ENCODE measurements at places on chromosomes 1 and 21. TPM values are rescaled to one million over a fixed set of nuclear protein-coding genes. Genes with fewer than 3 reads are reported as not detected.
A peak's percentile ranks its signal among the peaks of the same experiment; 100 is the strongest.

- no peak for DNase-seq
- H3K27ac ChIP-seq = no peak overlapping the region
- peaks cover 63% of the 10 kb centered on the region for H3K4me1 ChIP-seq
Measured at GRCh38 chr1:204286831-204287421, 72.8 kb downstream of the PLEKHA6 start.

DNA sequence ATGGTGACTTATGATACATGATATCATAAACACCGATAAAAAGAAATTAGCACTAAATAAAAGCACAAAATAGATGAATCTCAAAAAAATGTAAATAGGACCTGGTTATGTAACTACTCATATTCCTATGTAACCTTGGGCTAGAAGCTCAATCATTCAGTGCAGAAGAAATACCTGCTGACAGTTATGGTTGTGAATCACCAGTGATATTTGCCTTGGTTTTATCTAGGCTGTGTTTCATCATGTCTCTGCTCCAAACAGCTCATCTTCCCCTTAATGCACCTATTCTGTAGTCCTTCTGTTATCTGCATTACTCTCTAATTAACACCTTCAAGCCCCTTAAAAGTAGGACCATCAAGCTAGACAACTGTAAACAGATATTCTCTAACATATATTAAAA is 16.3 kb upstream of the PIGC start:
- H3K4me1 ChIP-seq = peaks cover 4% of the 10 kb centered on the region
- no peaks in the 10 kb centered on the region for H3K36me3 ChIP-seq
- no peak overlapping the region for H3K4me3 ChIP-seq
- no peak for DNase-seq
- no peaks in the 10 kb centered on the region for H3K27me3 ChIP-seq

HCN3 gene
- total RNA-seq = 30.5 TPM

DNA sequence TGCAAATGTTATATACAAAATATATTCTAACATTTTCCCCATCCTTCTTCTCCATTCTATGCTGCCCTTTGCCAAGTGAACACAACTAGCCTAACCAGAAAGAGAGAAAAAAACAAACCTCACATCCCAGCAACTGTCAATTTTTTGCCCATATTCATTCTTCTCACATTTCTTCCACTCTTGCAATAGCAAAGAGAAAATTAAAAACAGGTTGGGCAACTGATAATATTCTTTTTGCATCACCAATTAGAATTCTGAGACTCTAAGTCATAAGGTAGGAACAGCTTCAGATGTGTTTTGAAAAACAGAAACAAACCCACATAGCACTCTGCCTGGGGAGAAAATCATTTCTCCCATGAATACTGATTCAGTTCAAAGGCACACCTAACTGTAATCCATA is 25.2 kb upstream of the EXO1 start:
- no peaks in the 10 kb centered on the region for H3K4me1 ChIP-seq
- H3K36me3 ChIP-seq = no peaks in the 10 kb centered on the region
- H3K4me3 ChIP-seq = no peak overlapping the region
- DNase-seq = no peak

DNA sequence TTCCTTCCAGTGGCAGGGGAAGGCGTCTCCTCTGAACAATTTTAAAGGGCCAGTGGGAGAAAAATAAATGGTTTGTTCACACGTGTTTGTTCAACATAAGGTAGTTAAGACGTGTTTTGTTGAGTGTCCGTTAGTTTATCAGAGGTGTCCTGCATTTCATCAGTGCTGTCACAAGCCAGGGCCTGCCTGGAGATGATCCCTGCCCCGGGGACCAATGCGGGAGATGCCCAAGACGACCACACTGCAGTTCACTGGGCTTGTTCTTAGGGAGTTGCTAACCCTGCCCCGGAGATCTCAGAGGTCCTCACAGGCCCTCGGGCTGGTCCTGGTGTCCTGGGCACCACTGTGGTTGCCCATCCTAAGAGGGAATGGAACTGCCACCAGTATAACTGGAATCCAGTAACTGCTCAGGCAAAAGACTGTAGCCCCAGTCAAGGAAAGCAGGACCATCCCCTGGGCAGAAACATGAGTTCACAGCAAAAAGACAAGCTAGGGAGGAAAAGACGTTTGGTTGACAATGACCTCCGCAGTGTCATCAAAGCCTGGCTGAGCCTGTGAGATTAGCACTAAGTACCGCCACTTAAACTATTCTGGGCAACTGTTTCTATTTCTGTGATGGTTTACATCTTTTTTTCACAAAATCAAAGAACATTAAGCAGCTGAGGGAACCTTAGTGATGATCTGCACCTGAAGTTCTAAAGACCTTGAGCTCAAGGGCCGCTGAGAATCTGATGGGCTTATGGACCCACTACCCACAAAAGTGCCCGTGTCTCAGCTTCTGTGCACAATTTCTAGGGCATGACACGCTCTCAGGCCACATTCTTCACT is 44.9 kb upstream of the LIN9 start:
- peaks cover 52% of the 10 kb centered on the region for H3K4me1 ChIP-seq
- peak overlapping the region; percentile 35 for H3K4me3 ChIP-seq
- H3K27me3 ChIP-seq = peaks cover 17% of the 10 kb centered on the region

GRCh38 chr1:205492774-205493173 is 11.7 kb upstream of the CDK18 start:
- H3K36me3 ChIP-seq = no peaks in the 10 kb centered on the region
- H3K27me3 ChIP-seq = peaks cover 2% of the 10 kb centered on the region
- peaks cover 15% of the 10 kb centered on the region for H3K4me1 ChIP-seq
- no peak overlapping the region for H3K27ac ChIP-seq

GRCh38 chr1:93616996-93617669 is 64.5 kb downstream of the BCAR3 start:
- peak overlapping the region; percentile 95 for H3K27ac ChIP-seq
- no peak for DNase-seq
- no peaks in the 10 kb centered on the region for H3K36me3 ChIP-seq

GRCh38 chr1:117646007-117646811 is 40.4 kb downstream of the TENT5C start:
- H3K4me3 ChIP-seq = no peak overlapping the region
- no peak for DNase-seq
- no peak overlapping the region for H3K27ac ChIP-seq
- no peaks in the 10 kb centered on the region for H3K4me1 ChIP-seq

GRCh38 chr1:240794046-240794843 is 182.3 kb upstream of the GREM2 start:
- H3K4me3 ChIP-seq = no peak overlapping the region
- DNase-seq = no peak
- peaks cover 1% of the 10 kb centered on the region for H3K4me1 ChIP-seq
- H3K27ac ChIP-seq = no peak overlapping the region

- no peak overlapping the region for H3K27ac ChIP-seq
- DNase-seq = no peak
- H3K4me1 ChIP-seq = peaks cover 9% of the 10 kb centered on the region
- no peaks in the 10 kb centered on the region for H3K36me3 ChIP-seq
- peaks cover 42% of the 10 kb centered on the region for H3K27me3 ChIP-seq
- H3K4me3 ChIP-seq = peak overlapping the region; percentile 15
Measured at GRCh38 chr1:47226839-47227215, 5.2 kb downstream of the TAL1 start.

DNA sequence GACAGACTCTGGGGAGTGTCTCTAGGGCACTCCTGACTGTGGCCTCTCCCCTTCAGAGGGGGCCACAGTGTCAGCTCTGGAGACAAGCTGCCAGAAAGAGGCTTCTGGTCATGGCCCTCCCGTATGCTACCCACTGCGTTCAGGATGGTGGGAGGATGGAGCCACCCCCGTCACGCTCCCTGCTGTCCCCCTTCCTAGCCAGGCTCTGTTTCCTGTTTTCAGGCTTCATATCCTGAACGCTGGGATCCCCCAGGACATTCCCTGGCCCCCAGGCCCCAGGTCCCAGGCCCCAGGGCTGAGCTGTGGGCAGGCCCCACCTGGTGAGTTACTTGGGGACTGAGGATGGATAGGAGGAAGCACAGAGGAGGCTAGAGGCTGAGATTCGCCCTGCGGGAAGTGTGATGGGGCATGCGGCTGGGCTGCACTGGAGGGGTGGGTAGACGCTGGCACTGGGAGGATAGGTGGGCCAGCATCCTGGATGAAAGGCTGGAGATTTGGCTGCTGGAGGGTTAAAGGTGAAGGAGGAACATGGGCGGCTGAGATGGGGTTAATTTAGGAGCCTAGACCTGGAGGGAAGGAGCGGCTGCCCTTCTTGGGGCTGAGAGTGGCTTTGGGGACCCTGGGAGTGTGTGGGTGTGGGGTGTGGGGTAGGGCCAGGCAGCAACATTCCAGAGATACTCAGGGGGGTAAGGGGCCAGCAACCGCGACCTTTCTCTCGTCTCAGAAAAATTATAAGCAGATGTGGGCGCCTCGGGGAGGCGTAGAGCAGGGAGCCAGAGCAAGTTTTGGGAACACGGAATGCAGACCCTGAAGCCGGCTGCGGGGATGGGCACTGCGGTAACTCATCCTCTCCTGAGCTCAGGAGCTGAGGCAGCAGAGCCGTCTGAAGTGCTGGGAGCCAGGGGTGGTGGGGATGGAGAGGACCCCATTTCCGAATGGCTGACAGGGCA is 8.7 kb downstream of the PEAR1 start:
- peaks cover 19% of the 10 kb centered on the region for H3K27me3 ChIP-seq
- no peak for DNase-seq
- H3K36me3 ChIP-seq = no peaks in the 10 kb centered on the region
- no peak overlapping the region for H3K27ac ChIP-seq
- H3K4me3 ChIP-seq = no peak overlapping the region

GRCh38 chr1:4856396-4856795 is 202.0 kb downstream of the AJAP1 start:
- H3K27ac ChIP-seq = no peak overlapping the region
- DNase-seq = no peak
- no peaks in the 10 kb centered on the region for H3K27me3 ChIP-seq
- H3K4me3 ChIP-seq = no peak overlapping the region

DNA sequence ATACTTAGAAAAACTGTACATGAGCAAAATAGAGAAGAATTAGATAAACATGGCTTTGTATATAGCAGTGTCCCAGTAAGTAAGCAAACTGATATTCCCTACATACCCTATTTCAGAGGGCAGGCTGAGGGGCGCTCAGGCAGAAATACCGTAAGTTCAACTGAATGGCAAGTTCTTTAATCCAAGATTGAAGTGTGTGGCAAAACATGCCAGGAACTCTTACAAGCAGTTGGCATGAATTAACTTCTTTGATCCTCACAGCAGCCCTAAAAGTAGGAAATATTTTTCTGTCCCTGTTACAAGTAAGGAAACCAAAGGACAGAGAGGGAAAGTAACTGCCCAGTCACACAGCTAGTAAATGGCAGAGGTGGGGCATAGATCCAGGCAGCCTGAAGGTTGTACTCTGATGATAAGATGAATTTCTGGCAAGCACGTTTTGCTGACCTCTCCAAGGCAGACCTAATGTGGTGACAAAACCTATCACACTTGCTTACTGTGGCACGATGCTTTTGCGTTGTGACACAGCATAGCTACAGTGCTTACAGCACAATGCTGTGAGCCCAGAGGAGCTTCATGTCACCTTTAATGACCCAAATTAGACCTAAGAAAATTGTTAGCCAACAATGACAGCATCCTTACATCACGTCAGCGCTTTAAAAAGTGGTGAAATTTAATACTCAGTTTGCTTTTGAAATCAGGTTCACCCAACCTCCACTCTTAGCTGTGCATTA is 35.0 kb upstream of the THEM4 start:
- no peaks in the 10 kb centered on the region for H3K36me3 ChIP-seq
- peaks cover 2% of the 10 kb centered on the region for H3K27me3 ChIP-seq
- H3K4me3 ChIP-seq = no peak overlapping the region
- H3K27ac ChIP-seq = no peak overlapping the region

DPT gene
- not detected for total RNA-seq

DNA sequence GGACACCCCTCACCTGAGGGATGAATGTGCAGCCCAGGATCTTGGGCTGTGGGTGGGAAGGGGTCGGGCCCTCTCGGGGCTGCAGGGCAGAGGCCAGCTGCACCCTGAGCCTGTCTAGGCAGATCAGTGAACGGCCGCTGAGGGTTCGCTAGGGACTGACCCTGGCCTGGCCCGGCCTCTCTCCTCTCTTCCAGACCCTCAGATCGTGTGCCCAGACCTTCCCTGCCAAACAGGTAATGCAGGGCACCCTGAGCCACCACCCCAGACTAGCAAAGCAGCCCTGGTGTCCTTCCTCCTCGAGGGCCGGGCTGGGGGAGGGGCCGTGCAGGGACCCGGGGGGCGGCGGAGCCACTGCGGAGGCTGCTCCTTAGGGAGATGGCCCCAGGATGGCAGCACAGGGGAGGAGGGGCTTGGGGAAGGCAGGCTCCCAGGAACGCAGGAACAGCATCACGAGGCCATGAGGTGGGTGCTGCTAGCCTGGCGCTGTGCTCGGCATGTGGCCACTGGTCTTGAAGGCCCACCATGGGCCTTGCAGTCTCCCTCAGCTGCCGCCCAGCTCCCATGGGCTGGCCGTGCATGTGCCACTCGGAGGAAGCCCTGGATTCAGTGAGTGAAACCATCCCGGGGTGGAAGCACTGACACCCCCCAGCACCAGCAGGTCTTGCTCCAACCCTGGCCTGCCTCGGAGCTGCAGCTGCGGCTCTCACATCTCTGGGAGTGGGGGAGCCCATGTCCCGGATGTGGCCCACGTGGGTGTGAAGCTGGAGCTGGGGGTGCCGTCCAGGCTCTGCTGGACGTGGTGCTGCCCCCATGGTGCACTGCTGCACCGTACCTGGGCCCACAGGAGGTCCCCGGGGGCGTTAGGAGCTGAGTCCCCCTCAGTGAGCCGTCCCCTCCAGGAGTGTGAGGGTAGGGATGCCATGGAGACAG is 28.7 kb downstream of the COL6A2 start:
- peaks cover 3% of the 10 kb centered on the region for H3K27me3 ChIP-seq
- no peaks in the 10 kb centered on the region for H3K4me1 ChIP-seq
- DNase-seq = peak; percentile 16
- no peak overlapping the region for H3K4me3 ChIP-seq

LIN28A gene
- total RNA-seq = 97.3 TPM

CD48 gene
- not detected for total RNA-seq

CITED4 gene
- 3.8 TPM for total RNA-seq

CRNN gene
- total RNA-seq = not detected

DNA sequence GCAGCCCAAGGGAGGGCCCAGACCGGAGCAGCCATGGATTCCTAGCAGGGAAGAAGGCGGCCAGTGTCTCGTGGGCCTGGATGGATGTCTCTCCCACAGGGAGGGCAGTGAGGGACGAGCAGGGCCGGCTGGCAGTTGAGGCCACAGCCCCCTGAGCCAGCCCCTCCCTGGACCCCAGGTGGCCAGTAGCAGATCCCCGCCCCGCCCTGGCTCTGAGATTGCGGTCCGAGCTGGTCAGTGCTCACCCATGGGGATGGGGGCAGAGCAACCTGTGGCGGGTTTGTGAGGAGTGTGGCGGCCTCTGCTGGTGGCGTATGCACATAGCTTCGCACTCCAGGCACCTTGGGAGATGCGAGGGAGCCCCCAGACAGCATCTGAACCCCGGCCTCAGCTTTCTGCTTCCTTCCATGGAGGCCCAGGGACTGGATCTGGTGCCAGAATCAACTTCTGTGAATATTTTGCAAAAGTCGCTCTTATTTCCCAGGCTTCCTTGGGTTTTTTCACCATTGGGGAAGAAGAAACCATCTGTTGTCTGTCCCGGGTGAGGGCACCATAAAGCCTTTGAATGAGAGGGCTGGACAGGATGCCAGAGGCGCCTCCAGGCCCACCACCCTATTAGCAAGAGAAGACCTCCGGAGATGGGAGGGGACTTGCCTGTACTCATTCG is 8.4 kb upstream of the KCNN3 start:
- DNase-seq = peak; percentile 92
- no peaks in the 10 kb centered on the region for H3K4me1 ChIP-seq
- no peak overlapping the region for H3K4me3 ChIP-seq
- no peak overlapping the region for H3K27ac ChIP-seq
- H3K36me3 ChIP-seq = no peaks in the 10 kb centered on the region
